ENCODE measurements at places on chromosomes 12 and 14. TPM values are rescaled to one million over a fixed set of nuclear protein-coding genes. Genes with fewer than 3 reads are reported as not detected.

GRCh38 chr12:675562-675961, 12.3 kb upstream of the NINJ2 start:
- no peak overlapping the region for H3K27ac ChIP-seq
- H3K4me1 ChIP-seq, result no peaks in the 10 kb centered on the region
- H3K4me3 ChIP-seq, result no peak overlapping the region
- DNase-seq, result no peak
- H3K36me3 ChIP-seq, result no peaks in the 10 kb centered on the region

DNA sequence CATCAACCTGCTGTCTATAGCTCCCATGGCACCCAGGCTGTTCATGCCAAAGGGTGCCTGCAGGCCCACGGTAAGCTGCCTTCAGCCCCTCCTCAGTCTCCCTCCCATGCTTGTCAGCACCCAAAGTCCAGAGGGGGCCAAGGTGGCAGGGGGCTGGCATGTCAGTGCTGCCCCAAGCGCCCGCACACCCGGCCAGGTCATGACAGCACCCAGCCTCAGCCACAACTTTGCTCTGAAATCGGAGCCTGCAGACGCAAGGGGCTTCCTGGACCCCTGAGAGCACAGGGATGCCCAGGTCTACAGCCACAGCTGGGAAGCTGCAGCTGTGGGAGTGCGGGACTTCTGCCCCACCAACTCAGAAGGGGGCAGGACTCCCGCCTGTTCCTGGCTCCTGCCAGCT, 28.5 kb upstream of the PAPLN start:
- H3K36me3 ChIP-seq, result peaks cover 62% of the 10 kb centered on the region
- no peak overlapping the region for H3K4me3 ChIP-seq
- no peaks in the 10 kb centered on the region for H3K27me3 ChIP-seq
- H3K27ac ChIP-seq, result no peak overlapping the region
- peaks cover 13% of the 10 kb centered on the region for H3K4me1 ChIP-seq

SYNDIG1L gene
- 0.51 TPM for total RNA-seq

DNA sequence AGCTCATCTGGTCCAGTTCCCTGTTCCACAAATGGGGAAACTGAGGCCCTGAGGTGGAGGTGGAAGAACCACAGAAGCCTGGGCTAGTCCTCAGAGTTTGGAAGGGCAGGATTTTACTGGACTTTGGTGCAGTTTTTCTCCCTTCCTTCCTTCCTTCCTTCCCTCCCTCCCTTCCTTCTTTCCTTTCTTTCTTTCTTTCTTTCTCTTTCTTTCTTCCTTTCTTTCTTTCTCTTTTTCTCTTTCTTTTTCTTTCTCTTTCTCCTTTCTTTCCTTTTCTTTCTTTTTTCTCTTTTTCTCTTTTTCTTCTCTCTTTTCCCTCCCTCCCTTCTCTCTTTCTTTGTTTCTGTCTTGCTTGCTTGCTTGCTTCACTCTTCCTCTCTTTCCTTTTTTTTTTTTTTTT, 95.7 kb upstream of the TBX3 start:
- peaks cover 13% of the 10 kb centered on the region for H3K4me1 ChIP-seq
- no peak overlapping the region for H3K4me3 ChIP-seq
- H3K36me3 ChIP-seq, result no peaks in the 10 kb centered on the region
- no peak for DNase-seq

Measured in adrenal gland (tissue), 19 donors.